Chondrocyte (in vitro differentiated cells): ENCODE measurements at places on chromosomes 11 and 22. TPM values are rescaled to one million over a fixed set of nuclear protein-coding genes. Genes with fewer than 3 reads are reported as not detected.

The TMPRSS13 gene
- not detected in 3 replicates for total RNA-seq

The SCGB1A1 gene
- total RNA-seq: not detected in 3 replicates

The LMF2 gene
- 111 to 124 TPM (median 120 TPM) in 3 replicates for total RNA-seq

The DMC1 gene
- total RNA-seq: 0.51 to 1.2 TPM (median 0.82 TPM) in 3 replicates

The APLNR gene
- total RNA-seq: not detected in 3 replicates

The C22orf42 gene
- total RNA-seq: not detected in 3 replicates

The PLAAT5 gene
- total RNA-seq: 0.10 TPM in 1 of 3 replicates, not detected in the others

The SEPTIN3 gene
- 0.87 to 0.92 TPM (median 0.92 TPM) in 3 replicates for total RNA-seq

The CNTF gene
- total RNA-seq: 0.92 to 1.3 TPM (median 1.1 TPM) in 3 replicates

The KIRREL3 gene
- total RNA-seq: 1.2 to 1.6 TPM (median 1.5 TPM) in 3 replicates

The CLMP gene
- total RNA-seq: 4.8 to 21.4 TPM (median 6.6 TPM) in 3 replicates

DNA sequence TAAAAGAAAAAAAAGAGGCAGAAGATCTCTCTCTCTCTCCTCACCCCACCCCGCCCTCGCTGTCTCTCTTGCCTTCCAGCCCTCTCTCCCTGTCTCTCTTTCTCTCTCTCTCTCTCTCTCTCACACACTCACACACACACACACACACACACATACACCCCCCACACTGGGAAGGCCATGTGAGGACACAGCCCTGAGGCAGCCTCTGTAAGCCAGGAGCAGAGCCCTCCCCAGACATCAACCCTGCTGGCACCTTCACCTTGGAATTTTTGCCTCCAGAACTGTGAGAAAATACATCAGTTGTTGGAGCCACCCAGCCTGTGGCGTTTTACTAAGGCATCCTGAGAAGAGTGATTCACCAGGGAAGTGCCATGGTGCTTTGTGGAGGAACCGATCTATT lies 14.7 kb downstream of the APOL3 start:
- DNase-seq: no peak

- no peak for DNase-seq
Observed at GRCh38 chr22:30087611-30088010, 7.3 kb downstream of the HORMAD2 start.

DNA sequence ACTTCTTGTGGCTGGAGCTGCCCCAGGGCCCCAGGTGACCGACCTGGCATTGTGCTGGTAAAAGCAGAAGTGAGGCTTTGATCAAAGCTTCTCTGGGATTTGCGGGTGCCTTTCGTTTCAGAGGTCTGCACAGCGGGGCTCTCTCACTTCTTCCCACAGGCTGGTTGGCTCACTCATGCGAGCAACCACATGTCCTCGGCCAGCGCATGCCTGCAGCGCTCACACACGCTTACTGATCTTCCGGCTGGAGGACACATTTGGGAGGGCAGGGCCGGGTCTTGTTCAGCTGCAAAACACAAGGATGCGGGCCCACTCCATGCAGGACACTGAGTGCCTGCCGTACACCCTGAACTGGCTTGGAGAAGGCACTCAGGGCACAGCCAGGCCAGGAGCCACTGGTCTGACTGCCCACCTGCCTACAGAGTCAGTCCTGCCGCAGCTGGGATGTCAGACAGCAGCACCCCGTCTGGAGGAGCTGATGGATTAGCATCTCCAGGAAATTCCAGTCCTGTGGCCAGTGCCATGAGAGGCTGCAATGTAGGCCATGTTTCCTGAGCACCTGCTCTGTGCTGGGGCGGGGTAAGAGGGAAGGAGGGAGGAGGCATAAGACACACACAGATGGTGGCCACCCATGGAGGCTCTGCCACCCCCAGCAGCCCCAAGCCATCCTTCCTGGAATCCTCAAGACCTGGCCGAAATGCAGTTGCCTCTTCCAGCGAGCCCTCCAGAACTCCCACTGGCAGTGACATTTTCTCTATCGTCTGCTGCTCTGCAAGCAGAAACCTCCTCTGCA lies 1383.2 kb downstream of the BRD1 start:
- DNase-seq: peak; percentile 37

GRCh38 chr11:129143335-129143734 lies 48.8 kb downstream of the ARHGAP32 start:
- peak; percentile 96 for DNase-seq

- DNase-seq: no peak
Observed at GRCh38 chr11:5546457-5546856, 1.9 kb downstream of the OR52H1 start.

- no peak for DNase-seq
Observed at GRCh38 chr11:44709281-44709562, 17.5 kb upstream of the TSPAN18 start.

- no peak for DNase-seq
Observed at GRCh38 chr22:20283674-20284066, 15.6 kb upstream of the RTN4R start.

GRCh38 chr11:115657586-115657985 lies 153.4 kb upstream of the CADM1 start:
- DNase-seq: no peak

- DNase-seq: no peak
Observed at GRCh38 chr22:36724836-36725235, 21.3 kb upstream of the CACNG2 start.

GRCh38 chr11:114130629-114131277 lies 71.2 kb downstream of the ZBTB16 start:
- no peak for DNase-seq

- DNase-seq: no peak
Observed at GRCh38 chr11:104169091-104169490, 5.1 kb upstream of the PDGFD start.

GRCh38 chr22:48366591-48366990 lies 1461.1 kb downstream of the BRD1 start:
- no peak for DNase-seq

GRCh38 chr22:30605449-30606110 lies 1.4 kb upstream of the TCN2 start:
- DNase-seq: no peak

DNA sequence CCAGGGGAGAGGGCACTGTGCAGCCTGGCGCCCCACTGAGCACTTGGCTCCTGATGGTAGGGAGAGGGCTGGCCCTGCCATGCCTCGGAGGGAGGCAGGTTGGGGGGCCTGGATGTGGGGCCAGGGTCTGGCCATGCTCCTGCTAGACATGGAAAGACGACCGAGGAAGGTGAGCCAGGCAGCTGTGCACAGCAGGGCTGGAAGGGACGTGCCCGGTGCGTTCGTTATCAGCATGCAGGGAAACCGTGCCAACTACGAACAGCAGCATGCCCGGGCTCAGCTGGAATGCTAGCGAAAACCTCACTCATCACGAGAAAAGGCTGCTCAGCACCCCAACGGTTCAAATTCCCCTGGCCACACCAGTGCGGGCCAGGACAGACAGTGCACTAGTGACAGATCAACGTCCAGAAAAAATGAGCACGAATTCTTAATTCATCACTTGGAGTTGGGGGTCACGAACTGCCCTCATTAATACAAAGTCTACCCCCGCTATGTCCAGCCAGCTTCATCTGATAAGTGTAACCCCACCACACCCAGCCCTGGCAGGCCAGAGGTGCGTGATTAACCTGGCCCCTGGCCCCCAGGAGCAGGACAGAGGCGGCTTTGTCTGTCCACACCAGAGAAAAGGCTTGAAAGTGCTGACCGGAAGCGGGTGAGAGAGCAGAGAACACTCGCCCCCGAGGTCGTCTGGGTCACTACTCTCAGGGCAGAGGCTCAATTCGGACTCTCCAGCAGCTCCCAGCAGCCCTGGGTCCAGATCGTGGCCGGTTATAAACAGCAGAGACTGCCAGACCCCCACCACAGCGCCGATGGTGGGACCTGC lies 84.2 kb downstream of the CELSR1 start:
- peak; percentile 75 for DNase-seq

GRCh38 chr11:74255741-74256375 lies 55.6 kb downstream of the P4HA3 start:
- no peak for DNase-seq

GRCh38 chr11:128509621-128510389 lies 77.6 kb downstream of the ETS1 start:
- no peak for DNase-seq

DNA sequence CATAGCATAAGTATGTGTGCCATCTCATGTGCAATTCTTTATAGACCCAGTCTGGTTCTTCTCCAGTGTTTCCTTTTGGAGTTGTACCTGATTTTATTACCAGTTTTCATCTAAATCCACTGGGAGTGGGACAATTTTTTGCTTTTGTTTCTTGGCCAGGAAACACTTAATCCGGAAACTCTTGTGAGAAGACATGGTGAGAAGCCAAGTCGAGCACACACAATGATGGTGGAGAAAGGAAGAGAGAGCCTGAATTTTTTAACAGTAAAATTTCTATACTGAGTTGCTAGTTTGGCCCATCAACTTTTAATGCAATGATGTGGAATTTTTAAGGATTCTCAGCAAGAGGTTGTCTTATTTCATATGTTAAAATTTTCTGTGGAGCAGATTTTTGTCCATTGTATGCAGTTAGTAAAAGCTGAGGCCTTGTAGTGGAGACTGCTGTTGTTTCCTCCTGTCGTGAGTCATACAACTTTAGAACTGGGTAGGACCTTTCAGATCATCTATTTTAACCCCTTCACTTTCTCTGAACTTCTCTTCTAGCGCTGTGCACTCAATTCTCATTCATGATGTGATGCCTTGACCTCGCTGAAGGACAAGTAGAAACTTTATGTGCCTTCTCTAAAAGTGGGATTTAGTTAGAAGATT lies 17.1 kb downstream of the FAR1 start:
- no peak for DNase-seq

- no peak for DNase-seq
Observed at GRCh38 chr22:47540011-47540410, 777.6 kb downstream of the TBC1D22A start.

- DNase-seq: no peak
Observed at GRCh38 chr11:75270896-75271418, 30.4 kb downstream of the TPBGL start.

DNA sequence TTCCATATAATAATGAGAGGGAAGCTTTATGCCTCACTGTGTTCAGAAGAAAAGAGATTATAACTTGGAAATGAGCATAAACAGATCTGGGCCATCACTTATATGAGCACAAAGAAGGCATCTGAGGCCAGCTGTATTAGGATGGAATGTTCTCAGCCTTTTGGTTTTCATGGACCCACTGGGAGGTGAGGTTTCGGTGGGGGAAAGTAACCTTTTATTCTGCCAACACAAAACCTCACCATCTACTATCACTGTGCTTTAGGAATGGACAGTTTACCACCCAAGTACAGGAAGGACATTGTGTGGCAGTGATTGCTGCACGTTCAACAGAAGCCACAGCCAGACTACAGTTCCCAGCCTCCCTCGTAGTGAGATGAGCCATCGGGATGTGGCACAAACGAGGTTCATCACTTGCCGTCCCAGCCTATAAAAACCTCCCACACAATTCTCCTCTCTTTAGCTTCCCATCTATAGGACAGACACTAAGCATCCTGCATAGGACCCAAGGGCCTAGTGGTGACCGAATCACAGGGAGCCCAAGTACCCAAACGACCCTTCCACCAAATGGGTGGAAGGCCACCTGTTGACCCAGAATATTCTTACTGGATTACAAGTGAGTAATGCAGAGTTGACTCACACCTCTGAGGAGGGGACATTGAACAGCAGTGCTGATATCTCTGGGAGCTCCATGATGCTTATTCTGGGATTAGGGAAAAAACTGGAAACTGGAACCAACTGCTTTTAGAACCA lies 121.5 kb upstream of the RAG2 start:
- DNase-seq: no peak

DNA sequence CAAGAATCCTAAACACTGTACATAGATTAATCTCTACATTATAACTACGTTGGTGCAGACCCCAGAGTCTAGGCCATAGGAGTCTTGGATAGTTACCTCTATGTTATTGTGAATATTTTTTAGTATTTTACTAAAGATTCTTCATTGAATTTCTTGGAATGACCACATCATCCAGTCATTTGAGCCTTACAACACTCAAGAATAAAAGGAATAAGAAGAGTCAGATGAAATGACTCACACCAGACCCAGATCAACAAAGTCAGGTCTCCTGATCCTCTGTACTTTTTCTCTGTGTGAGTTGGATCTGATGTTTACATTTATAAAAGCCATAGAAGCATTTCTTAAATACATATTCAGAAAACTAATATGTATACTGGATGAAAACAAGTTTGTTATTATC lies 179.2 kb upstream of the ARHGAP20 start:
- no peak for DNase-seq

- DNase-seq: no peak
Observed at GRCh38 chr11:121059605-121060004, 35.7 kb downstream of the TBCEL start.

DNA sequence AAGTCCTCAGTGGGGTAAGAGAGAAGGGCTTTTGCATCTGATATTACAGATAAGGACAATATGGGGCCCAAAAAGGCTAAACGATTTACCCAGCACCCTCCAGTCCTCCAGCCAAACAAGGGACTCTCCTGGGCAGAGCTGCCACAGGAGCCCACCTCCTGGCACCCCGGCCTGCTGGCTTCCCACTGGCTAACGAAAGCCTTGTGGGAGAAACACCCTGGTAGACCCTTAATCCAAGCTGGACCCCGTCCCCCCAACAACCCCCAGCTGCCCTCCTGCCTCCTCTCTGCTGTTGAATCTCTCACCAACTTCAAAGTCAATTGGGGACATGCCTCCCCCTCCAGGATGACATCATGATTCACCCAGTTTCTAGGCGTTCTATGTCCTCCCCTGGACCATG lies 10.8 kb downstream of the C1QTNF6 start:
- peak; percentile 59 for DNase-seq

GRCh38 chr22:35526333-35526979 lies 14.2 kb upstream of the RASD2 start:
- no peak for DNase-seq

- no peak for DNase-seq
Observed at GRCh38 chr11:23211221-23211620, 350.9 kb upstream of the CCDC179 start.

DNA sequence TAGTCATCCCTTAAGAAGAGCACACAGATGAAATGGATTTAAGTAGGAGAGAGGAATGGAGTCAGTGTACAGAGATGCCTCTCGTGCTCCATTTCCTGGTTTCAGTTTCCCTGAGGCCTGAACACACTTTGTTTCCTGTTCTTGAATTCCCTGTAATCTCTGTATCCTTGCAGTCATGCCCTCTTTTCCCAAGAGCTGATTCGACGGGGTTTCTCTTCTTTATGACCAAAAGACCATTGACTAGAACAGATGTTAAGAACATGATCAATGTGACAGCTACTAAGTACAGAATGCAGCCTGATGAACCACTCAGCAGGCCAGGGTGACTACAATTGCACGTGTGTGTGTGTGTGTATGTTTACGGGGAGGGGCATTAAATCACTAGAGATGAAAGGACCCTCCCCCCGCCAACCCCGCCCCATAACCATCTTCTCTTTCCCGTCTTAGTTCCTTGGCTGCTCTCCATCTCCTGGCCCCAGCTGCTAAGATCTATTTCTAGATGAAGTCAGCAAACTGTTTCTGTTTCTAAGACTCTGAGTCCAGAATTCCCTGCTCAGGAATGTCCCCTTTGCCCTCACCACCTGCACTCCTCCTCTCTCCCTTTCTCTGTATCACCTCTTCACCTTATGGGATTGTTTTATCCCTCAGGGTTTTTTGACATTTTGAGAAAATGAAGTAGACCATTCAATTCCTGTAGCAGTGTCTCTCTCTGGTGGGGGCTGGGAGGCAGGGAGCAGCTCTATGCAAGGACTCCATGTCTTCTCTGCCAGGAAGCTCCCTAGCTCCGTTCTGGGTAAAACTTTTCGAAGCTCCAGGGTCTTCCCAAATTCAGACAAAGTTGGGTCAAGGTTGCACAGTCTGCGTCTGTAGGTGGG lies 26.0 kb downstream of the SLC22A6 start:
- no peak for DNase-seq

GRCh38 chr11:125162743-125163142 lies 1.8 kb upstream of the PKNOX2 start:
- no peak for DNase-seq
